ENCODE measurements at places on chromosomes 7 and 10.

DNA sequence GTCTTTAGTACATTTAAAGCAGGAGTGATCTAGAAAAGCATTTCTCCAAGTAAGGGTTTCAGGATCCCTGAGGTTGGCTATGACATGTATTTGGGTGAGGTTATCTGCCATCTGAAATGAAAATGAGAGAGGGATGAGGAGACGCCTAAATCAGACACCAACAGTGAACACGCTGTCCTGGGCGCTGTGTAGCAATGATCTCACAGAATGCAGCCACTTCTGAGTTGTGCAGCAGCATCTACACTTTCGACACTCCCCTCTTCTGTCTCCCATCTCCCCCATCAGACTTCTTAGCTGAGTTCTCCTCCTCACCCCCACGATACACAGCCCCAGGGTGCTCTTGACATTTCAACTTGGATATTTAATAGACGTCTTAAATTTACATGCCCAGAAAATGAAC is 95.4 kb downstream of the SVIL start:
- no peak for DNase-seq

GRCh38 chr10:3123571-3124411 is 48.8 kb downstream of the PITRM1 start:
- DNase-seq: no peak

DNA sequence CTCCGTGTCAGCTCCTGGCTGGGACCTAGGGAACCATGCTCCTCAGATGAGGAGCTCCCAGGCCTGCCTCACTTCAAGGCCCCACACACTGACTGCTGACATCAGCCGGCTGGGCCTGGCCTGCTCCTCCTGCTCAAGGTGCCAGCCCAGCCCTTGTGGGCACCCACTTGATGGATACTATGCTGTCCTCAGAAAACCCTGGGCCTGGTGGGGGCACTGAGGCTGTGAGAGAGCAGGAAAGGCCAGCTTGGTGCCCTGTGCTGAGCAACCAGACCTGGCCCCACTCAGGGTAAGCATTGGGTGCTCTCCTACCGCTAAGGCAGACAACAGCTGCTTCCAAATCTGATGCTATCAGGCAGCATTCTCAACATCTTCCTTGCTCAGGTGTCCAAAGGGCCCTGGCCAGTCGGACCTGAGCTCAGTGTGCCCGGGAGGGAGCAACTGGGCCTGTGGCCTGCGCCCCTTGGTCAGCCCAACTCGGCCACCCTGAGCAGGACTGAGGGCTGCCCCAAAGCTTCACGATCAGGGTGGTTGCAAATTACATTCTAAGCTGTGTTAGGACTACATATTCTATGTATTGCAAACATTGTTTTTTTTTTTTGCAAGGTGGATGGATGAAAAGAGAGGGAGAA is 21.9 kb upstream of the ANTXRL start:
- DNase-seq: no peak

GRCh38 chr7:11210374-11210773 is 236.7 kb downstream of the PHF14 start:
- DNase-seq: no peak

GRCh38 chr7:112405286-112405685 is 45.0 kb upstream of the IFRD1 start:
- no peak for DNase-seq

DNA sequence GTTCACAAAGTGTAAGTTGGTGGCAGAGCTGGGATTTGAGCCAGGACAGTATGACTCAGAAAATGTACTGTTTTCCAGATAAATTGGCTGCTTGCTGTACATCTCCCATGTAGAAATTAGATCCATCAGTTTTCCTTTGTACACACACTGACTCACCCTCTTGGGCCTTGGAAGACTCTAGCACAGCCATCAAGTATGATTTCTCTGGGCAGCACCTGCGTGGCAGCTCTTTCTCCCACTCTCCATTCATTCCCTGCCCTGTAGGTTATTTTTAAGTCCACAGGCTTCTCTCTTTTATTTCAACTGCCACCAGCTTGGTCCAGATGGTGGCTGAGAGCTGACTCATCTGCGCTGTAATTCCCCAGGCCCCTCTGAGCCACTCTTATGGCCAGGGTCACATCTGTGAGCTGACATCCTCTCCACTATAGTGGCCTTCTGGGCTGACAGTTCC is 28.3 kb upstream of the SDK1 start:
- no peak for DNase-seq
